Upper lobe of left lung (tissue), 6 donors: ENCODE measurements at places on chromosomes 3 and 15. TPM values are rescaled to one million over a fixed set of nuclear protein-coding genes. Genes with fewer than 3 reads are reported as not detected.

The RHCG gene
- not detected for total RNA-seq

DNA sequence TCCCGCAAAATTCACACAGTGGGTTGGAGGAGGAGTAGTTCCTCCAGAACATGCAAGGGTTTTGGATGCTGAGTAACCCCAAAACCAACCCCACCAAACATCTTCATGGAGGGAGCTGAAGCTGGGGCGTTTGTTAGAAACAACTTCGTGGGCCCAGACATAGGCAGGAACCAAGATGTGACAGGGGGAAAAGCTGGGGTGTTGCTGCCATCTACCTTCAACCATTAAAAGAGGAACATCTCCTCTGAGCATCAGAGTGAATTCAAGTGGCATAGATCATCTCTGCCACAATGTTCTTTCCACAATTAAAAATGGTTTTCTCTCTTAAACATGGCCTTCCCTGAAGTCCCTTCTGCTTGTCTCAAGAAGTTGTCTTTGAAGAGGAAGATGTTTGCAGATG, 20.5 kb downstream of the SIDT1 start:
- no peak for DNase-seq

- no peak for DNase-seq
These were observed 286.0 kb downstream of the NFKBIZ start for GRCh38 chr3:102135316-102135715.

DNA sequence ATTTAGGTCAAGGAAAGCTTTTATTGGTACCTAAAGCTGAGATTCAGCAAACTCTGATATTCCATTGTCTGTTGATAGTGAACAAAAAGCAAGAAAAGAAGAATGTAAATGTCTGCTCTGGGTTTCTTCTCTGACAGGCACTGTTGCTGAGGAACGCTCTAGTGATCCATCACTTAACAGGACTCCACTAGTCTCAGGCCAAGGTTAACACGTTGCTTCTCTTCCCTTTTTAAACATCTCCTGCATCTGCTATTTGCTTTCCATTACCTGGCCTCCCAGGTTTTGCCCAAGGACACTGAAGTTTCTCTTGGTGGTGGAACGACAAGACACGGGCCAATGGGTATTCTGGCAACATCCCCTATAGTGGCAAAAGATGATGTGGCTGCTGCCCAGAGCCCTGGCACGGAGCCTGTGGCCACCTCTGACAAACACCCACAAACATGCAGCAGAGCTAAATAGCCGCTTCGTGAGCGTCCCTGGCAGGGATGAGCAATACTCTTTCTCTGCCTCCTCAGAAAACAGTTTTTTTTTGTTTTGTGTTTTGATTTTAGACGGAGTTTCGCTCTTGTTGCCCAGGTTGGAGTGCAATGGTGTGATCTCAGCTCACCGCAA, 97.8 kb upstream of the AKAP13 start:
- DNase-seq = no peak

The TRANK1 gene
- total RNA-seq = 33.2 TPM

DNA sequence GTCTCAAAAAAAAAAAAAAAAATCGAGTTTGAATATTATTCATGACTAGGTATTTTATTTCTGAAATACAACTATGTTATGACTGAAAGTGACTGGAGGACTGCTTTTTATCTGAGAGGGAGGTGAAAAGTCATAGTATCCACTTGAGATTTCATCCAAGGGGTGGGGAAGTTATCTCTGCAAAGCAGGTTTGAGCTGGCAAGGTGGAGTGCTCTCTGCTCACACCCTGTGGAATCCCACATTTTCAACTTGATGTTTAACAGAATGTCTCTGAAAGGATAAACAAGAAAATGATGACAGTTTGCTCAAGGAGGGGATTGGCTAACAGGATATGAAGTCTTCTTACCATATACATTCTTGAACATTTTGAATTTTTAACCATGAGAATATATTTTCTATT, 27.3 kb upstream of the SEC62 start:
- no peak for DNase-seq

- DNase-seq = no peak
These were observed 113.5 kb downstream of the GMPS start for GRCh38 chr3:155983834-155984474.

The ITIH4 gene
- 102 TPM for total RNA-seq

DNA sequence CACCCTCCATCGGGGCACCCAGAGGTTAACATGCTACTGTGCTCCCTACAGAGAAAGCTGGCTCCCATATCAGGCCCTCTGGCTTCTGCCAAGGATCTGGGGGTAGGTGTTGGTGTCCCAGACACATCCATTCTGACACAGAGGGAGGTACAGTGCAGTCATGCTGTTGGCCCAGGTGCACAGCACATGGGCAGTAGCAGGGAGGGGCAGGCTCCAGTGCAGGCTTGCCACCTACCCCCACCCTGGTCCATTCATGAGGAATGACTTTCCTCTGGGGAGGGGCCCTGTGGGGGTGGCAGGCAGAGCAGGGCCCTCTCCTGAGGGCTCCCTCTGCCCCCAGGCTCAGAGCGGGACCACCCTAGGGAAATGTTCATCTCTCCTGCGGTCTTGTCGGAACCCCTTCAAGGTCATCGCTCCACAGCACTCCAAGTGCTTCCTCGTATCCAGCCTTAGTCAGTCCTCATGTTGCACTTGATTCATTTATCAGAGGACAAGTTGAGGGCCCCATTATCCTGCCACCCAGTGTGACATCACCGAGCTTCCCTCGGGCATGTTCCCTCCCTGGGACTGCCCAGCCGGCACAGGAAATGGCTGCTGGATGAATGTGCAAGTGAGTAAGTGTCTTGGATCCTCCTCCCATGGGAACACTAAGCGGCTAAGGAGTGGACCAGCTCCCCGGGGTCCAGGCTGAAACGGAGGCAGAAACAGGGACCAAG, 10.0 kb downstream of the DUSP7 start:
- DNase-seq = peak; percentile 68

GRCh38 chr3:16633948-16634347, 28.7 kb upstream of the DAZL start:
- no peak for DNase-seq

The B3GALNT1 gene
- 14.7 TPM for total RNA-seq

GRCh38 chr3:29083676-29084075, 197.2 kb upstream of the RBMS3 start:
- no peak for DNase-seq

The FRMD5 gene
- 0.71 TPM for total RNA-seq

The ATP13A5 gene
- 1.2 TPM for total RNA-seq

DNA sequence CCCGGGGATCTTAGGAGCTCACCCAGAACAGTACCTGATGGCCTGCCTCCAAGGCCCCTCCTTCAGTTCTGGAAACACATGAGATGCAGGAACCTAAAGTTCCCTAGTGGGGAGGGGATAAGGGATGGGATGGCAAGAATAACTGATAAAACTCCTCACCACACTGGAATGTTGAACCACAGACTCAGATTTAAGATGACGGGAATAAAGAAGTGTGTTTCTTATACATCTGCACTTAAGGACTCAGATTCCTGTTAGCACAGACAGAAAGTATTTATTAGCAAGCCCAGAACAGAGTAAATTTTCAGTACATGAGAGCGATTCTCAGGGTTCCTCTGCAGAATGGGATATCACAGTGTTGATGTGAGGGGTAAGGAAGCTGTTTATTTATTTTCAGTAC, 245.2 kb downstream of the TLE3 start:
- no peak for DNase-seq

GRCh38 chr15:31402511-31403056, 75.9 kb downstream of the KLF13 start:
- peak; percentile 75 for DNase-seq

DNA sequence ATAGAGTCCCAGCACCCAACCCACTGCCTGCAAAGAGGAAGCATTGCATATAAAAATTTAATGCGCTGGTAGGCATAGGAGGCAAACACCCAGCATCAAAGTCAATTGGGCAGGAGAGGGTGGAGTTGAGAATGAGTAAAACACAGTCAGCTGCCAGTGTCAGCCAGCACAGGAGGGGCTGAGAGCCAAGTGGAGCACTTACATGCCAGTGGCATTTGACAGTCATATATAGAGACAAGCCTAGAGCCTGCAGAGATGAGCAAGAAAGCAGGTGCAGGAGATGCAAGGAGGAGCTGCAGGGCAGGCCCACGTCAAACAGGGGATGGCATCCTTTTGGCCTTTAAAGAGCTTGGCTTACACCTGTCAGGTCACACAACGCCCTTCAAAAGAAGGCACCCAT, 27.6 kb upstream of the ZFAND6 start:
- DNase-seq = no peak

DNA sequence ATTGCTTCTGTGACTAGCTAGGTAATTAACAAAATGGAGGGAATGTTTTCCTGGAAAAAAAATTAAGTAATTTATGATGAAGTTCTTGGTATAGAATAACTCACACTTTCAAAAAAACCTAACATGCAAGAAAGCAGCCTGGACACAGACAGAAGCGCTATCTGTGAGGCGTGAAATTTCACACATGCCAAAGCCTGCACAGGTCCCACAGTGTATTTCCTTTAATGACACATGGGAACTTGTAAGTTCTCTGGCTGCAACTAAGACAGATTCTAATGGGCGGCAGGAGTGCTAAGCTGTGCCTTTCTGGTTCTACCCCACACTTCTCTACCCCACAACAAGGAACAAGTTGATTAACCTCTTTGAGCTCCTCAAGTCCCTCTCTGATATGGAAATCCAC, 84.9 kb upstream of the NEO1 start:
- DNase-seq = no peak

GRCh38 chr3:133540896-133541674, 32.4 kb upstream of the CDV3 start:
- no peak for DNase-seq

GRCh38 chr3:77475507-77475906, 435.6 kb downstream of the ROBO2 start:
- no peak for DNase-seq

- no peak for DNase-seq
These were observed 1.5 kb upstream of the SPSB4 start for GRCh38 chr3:141049681-141050080.

The GTPBP8 gene
- 5.8 TPM for total RNA-seq

GRCh38 chr15:58568157-58568571, 136.4 kb downstream of the LIPC start:
- no peak for DNase-seq

The WHAMM gene
- 11.3 TPM for total RNA-seq

GRCh38 chr3:180382638-180383180, 219.3 kb upstream of the TTC14 start:
- DNase-seq = no peak

DNA sequence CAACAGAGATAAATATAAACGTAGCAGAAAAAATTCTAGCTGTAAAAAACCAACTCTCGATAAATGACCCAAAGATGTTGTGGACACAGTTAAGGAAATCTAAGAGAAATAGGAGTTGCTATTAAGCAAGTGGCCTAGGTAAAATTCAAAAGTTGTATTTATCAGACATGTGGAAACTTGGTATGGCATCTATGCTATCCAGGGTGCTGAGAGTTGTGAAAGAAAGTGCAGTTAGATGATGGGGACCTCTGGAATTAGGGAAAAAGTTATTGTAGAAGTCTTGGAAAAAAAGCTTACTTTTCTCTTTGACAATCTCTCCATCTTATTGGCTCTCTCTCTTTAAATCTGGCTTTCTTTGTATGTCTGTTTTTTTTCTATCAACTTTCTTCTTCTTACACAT, 1090.9 kb downstream of the TBL1XR1 start:
- no peak for DNase-seq

The IL5RA gene
- 17.7 TPM for total RNA-seq

DNA sequence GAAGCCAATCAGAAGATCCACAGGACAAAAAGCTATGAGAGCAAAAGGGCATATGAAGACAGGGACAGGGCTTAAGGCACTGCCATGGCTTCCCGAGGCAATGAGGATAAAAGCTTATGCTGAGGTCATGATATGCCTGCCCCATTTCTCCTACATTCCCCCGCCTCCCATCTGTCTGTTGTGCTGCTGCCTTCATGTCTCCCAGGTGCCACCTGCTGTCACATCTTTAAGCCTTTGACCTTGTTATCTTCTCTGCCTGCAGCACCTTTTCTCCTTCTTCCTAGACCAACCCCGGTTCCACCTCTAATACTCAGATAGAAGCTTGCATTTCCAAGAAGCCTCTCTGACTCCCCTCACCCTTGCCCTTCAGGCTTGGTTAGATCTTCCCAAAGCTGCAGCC, 213.8 kb downstream of the ARRDC4 start:
- DNase-seq = no peak

The SPSB4 gene
- total RNA-seq = not detected

GRCh38 chr15:33729653-33730052, 238.6 kb upstream of the CHRM5 start:
- DNase-seq = no peak

- no peak for DNase-seq
These were observed 17.4 kb upstream of the FHIT start for GRCh38 chr3:61268644-61269043.

DNA sequence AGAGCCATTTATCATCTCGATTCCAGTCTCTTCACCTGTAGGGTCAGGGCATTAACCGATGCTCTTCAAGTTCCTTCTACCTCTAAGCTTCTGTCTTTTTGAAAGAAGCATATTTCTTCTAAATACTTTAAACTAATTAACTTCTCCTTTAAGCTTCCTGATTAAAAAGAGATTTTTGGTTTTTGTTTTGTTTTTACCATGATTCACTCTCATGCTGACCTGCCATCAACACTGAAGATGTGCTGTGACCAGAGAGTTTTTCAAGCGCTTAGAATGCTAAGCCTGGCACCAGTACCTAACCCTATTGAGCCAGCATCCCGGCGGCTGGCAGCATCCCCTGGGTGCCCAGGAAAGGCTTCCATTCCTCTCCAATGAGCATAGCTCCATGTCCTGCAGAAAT, 89.3 kb downstream of the FOXP1 start:
- no peak for DNase-seq

- DNase-seq = no peak
These were observed 249.0 kb downstream of the TLE3 start for GRCh38 chr15:69848551-69849231.
